ENCODE measurements at places on chromosomes 2 and 18. TPM values are rescaled to one million over a fixed set of nuclear protein-coding genes. Genes with fewer than 3 reads are reported as not detected.

AGXT gene
- not detected for total RNA-seq

TXNDC2 gene
- total RNA-seq = not detected

NLRC4 gene
- 1.6 TPM for total RNA-seq

TUBA3D gene
- total RNA-seq = not detected

POTEJ gene
- total RNA-seq = 0.12 TPM

CD207 gene
- total RNA-seq = not detected

C2orf78 gene
- not detected for total RNA-seq

VAMP8 gene
- 37.7 TPM for total RNA-seq

CHRNG gene
- 9.5 TPM for total RNA-seq

IMMT gene
- total RNA-seq = 56.8 TPM

RAPGEF4 gene
- 17.5 TPM for total RNA-seq

DNAH7 gene
- total RNA-seq = 10.6 TPM

SP5 gene
- total RNA-seq = 3.3 TPM

SCYGR4 gene
- not detected for total RNA-seq

CDCA7 gene
- 12.0 TPM for total RNA-seq

MTERF4 gene
- total RNA-seq = 48.5 TPM

L3MBTL4 gene
- total RNA-seq = 10.7 TPM

MOCOS gene
- total RNA-seq = 0.53 TPM

GCG gene
- not detected for total RNA-seq

TMEM87B gene
- total RNA-seq = 15.0 TPM

TNFAIP6 gene
- total RNA-seq = 2.9 TPM

CNRIP1 gene
- total RNA-seq = 22.1 TPM

AQP12A gene
- total RNA-seq = not detected

DYNAP gene
- not detected for total RNA-seq

RAB11FIP5 gene
- 32.5 TPM for total RNA-seq

CABYR gene
- 5.1 TPM for total RNA-seq

DSG4 gene
- total RNA-seq = not detected

SOWAHC gene
- total RNA-seq = 18.5 TPM

ANTXR1 gene
- 91.3 TPM for total RNA-seq

LNPK gene
- total RNA-seq = 29.4 TPM

SOCS6 gene
- total RNA-seq = 24.6 TPM

VWA3B gene
- 0.18 TPM for total RNA-seq

GPR45 gene
- not detected for total RNA-seq

GGCX gene
- total RNA-seq = 43.0 TPM

LIPG gene
- 32.1 TPM for total RNA-seq

RIT2 gene
- total RNA-seq = 0.35 TPM

MPHOSPH10 gene
- 12.4 TPM for total RNA-seq

GALNT13 gene
- 1.1 TPM for total RNA-seq

ERCC3 gene
- 46.3 TPM for total RNA-seq

REG3G gene
- not detected for total RNA-seq

KCNIP3 gene
- total RNA-seq = 13.4 TPM

ZC3H6 gene
- total RNA-seq = 12.8 TPM

CELF4 gene
- total RNA-seq = 4.3 TPM

IL1B gene
- total RNA-seq = 0.88 TPM

AFTPH gene
- total RNA-seq = 47.1 TPM

ANO7 gene
- 1.6 TPM for total RNA-seq

NR4A2 gene
- 2.3 TPM for total RNA-seq

BCL2L11 gene
- total RNA-seq = 27.5 TPM

ATIC gene
- 46.4 TPM for total RNA-seq

GRHL1 gene
- total RNA-seq = 5.4 TPM

ERBB4 gene
- 104 TPM for total RNA-seq

SPP2 gene
- not detected for total RNA-seq

ALPG gene
- total RNA-seq = not detected

ANKRD30B gene
- total RNA-seq = not detected

CKAP2L gene
- 8.2 TPM for total RNA-seq

NT5DC4 gene
- not detected for total RNA-seq

NTSR2 gene
- not detected for total RNA-seq

CEP192 gene
- total RNA-seq = 37.0 TPM

CD8B2 gene
- 0.06 TPM for total RNA-seq

Measured in metanephros (tissue), 2 donors.